Stimulated activated naive CD4-positive, alpha-beta T cell (primary cell): ENCODE measurements at places on chromosomes 4 and X.

- no peak for DNase-seq
Measured at GRCh38 chr4:95985791-95986550, 146.1 kb downstream of the PDHA2 start.

- DNase-seq: no peak
Measured at GRCh38 chr4:104868958-104869357, 277.7 kb upstream of the TET2 start.

DNA sequence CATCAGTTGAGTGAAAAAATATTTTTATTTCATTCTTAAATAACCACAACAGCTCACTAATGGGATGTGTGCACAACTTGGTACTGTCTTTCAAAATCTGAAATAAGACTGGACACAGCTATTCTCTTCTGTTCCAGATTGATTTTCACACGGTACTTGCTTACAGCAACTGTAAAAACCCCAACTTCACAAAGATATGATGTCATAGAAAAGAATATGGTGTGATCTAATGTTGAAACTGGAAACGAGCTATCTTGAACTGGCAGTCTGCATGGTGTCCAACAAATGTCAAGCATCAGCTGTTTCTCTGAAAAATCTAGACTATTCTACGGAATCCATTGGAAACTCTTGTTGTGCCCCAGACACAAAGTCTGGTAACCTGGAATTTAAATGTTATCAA lies 14.7 kb downstream of the HELQ start:
- DNase-seq: no peak

- DNase-seq: no peak
Measured at GRCh38 chrX:142686653-142687283, 339.0 kb upstream of the SPANXN4 start.

DNA sequence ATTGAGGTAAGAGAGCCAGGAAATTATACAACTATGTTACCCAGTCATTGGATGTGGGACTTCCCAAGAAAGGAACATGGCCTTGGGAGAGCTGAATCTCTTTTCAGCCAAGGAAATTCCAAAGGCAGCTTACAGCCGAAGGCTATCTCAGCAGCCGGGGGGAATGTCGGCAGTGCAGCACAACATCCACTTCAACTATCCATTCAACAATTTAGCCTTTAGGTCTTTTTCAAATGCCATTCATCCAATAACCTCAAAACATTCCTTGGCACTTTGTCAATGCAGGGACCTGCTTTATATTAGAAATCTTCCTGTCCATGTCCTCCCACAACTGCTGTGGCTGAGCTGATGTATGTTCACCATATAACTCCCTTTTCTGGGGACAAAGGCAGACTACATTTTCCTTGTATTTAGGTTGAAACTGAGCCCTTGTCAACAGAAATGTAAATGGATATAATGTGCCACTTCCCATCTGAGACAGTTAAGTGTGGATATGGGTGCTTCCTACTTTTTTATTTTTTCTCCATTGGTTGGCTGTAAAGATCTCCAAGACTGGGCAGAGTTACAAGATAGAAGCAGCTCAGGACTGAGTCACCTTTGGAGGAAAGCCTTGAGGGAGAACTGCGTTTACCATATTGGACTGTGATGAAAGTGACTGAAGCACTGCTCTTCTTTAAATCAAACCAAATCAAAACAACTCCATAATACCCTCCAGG lies 94.8 kb downstream of the GPRIN3 start:
- DNase-seq: no peak

GRCh38 chr4:121789960-121790829 lies 10.9 kb upstream of the EXOSC9 start:
- no peak for DNase-seq
